ENCODE measurements at places on chromosomes 16 and 17.

GRCh38 chr16:283033-283805, at the start of gene PDIA2:
TSS of gene PDIA2 (plus strand) at chr16:283164. CDS start at chr16:283170, 6 bp downstream.
- no peak for DNase-seq

DNA sequence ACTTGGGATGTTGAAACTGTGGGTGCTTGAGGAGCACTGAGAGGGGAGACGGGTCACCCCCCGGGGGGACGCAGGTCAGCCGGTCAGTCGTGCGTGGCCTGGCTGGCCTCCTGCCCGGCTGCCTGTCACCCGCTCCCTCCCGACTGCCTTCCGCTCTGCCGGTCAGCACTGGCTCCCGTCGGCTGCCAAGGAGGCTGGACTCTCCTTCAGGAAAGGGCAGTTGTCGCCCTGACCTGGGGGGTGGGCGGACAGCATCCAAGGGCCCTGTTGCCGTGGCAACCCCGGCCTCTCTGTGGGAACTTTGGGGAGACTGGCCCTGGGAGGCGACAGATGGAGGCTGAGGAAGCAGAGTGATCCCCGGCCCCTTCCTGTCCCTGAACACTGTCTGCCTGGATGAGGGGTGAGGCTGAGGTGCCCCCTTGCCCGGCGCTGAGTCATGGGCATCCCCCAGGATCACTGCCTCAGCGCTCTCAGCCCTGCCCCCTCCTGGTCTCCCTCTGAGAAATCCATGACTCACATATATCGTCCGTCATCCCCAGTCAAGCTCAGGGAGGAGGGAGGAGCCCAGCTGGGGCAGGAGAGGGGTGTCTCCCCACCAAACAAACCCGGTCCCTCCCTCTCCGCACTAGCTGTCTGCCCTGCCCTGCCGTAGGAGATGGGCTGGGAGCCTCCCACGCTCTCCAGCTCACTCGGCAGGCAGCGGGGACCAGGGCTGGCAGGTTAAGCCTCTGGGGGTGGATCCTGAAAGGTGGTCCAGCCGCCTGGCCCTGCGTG, at the start of gene ADGRG1:
Gene ADGRG1 (plus strand): TSS at position 623 of the 774 bp plus-strand sequence. CDS start 21,658 bp downstream, outside the sequence.
- DNase-seq, result peak; percentile 82

GRCh38 chr17:77425791-77426641, 285.2 kb downstream of the SEC14L1 start:
- DNase-seq, result no peak

GRCh38 chr17:44334727-44335126, 10.1 kb upstream of the SLC25A39 start:
- DNase-seq, result peak; percentile 51

GRCh38 chr17:49969795-49970389, 902 bp downstream of the DLX4 start:
- DNase-seq, result no peak

GRCh38 chr16:2428784-2429033, 538 bp upstream of the CCNF start:
- DNase-seq, result no peak

- DNase-seq, result peak; percentile 45
Measured at GRCh38 chr17:64739316-64740058, 77.4 kb upstream of the SMURF2 start.

GRCh38 chr17:57294629-57295501, 38.5 kb downstream of the MSI2 start:
- no peak for DNase-seq

DNA sequence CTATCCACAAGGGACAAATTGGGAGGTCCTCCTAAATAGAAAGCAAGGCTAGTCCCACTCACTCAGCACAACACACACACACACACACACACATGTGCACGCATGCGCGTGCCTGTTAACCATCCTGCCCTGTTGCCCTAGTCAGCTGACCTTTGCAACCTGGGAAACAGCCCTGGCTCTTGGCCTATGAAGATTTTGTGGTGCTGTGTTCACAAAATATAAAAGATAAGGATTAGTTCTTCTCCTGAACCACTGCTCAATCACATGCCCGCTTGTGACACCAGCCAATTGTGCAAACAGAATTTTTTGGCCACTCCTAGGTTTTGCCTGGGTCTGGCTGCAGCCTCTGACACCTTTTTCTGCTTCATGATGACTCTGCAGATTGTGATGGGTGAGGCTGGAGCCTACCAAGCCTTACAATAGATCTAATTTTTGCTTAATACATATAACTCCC, 3.3 kb upstream of the CES1 start:
- DNase-seq, result no peak

DNA sequence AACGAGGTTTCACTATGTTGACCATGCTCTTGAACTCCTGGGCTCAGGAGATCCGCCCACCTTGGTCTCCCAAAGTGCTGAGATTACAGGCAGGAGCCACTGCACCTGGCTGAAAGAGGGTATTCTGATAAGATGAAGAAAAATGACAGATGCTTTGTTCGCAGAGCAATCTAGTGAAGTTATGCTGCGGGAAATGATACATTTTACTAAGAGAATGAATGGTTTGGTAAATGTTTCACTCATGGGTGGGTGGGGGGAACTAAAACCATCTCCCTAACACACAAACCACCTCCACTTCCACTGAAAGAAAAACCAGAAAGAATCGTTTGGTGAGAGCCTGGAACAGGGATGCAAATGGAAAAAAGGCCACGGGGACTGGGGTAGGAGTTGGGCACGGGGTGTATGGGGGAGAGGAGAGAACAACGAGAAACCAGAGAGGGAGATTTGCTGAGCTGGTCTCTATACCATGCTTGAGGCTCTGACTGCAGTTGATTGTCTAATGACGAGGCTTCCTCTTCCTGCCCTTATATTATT, 19.0 kb upstream of the XYLT2 start:
- no peak for DNase-seq

DNA sequence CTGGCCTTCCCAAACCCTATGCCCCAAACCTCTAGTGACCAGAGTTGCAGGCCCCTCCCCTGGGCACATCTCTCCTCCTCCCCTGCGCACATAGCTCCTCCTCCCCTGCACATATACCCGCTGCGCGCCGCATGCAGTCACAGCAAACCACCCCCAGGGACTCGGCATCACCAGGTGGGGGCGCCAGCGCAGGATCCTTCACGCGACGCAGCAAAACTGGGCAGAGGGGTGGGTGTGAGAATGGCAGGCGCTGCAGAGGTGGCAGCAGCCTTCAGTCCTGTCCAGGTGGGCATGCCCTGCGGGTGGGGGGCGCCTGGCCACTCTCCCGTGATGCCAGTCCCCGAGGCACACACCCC, 5.6 kb downstream of the CORO6 start:
- DNase-seq, result peak; percentile 89

DNA sequence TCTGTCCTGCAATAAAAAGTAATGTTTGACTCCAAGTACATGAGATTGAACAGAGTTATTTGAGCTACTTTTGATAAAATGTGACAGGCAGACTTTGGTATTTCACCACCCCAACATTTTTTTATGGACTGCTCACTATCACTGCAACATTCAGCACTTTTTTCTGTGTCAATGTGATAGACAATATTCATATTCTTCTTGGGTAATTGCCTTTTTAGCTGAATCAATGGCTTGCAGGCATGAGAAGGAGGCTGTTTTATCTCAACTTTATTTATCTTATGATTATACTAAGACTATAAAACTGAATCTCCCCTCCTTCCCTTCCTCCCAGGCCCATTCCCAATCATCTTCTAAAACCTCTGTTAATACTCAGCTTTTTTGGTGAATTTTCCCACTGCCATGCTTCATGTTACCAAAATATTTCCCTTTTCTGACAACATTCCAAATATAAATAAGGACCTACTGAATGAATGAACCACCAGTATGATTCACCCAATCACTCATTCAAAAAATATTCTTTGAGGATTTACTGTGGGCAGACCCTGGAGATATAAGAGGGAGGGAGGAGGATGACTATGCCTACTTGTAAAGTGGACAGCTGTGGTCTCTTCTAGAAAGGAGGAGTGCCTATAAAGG, 67.6 kb downstream of the CDH13 start:
- DNase-seq, result no peak

GRCh38 chr16:20326321-20326720, 992 bp downstream of the GP2 start:
- DNase-seq, result no peak

DNA sequence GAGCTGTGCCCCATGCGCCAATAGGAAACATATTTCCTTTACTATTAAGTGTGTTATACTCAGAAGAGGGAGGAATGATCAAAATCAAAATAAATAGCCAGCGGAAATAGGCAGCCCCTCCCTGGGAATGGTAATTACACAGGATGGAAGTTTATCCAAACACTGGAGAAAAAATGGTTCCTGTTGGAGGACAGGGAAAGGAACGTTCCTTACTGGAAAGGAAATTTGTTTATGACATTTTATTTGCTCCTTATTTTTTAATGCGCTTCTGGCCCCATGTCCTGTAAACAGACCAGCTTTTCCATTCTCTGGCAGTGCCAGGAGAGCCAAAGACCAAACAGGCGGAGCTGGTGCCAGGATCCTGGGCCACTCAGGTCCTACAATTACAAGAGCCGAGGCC, 273.7 kb downstream of the SOX9 start:
- no peak for DNase-seq

GRCh38 chr17:66417300-66417719, 114.9 kb downstream of the PRKCA start:
- no peak for DNase-seq

- no peak for DNase-seq
Measured at GRCh38 chr16:48541108-48541786, 68.7 kb downstream of the N4BP1 start.

GRCh38 chr17:64488301-64488700, 8.6 kb downstream of the POLG2 start:
- no peak for DNase-seq

- DNase-seq, result no peak
Measured at GRCh38 chr16:24535827-24536226, 3.5 kb upstream of the RBBP6 start.

DNA sequence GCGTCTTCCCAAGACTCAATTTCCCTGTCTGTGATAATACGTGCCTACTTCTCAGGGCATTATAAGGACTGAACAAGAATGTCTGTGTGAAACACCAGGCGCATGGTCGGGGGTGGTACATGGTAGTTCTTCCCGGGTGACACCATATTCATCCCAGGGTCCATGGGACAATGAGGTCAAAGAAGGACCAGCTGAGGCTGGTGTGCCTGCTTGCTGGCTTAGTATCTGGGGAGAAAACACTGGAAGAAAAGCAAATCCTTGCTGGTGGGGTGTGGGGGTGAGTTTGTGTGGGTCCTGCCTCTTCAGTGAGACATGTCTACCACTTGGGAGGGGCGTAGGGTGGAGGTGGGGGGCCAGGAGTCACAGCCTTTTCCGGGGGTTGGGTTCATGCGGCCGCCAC, 174.2 kb downstream of the RAB11FIP4 start:
- no peak for DNase-seq

- no peak for DNase-seq
Measured at GRCh38 chr16:89564476-89565255, 4.2 kb downstream of the RPL13 start.

DNA sequence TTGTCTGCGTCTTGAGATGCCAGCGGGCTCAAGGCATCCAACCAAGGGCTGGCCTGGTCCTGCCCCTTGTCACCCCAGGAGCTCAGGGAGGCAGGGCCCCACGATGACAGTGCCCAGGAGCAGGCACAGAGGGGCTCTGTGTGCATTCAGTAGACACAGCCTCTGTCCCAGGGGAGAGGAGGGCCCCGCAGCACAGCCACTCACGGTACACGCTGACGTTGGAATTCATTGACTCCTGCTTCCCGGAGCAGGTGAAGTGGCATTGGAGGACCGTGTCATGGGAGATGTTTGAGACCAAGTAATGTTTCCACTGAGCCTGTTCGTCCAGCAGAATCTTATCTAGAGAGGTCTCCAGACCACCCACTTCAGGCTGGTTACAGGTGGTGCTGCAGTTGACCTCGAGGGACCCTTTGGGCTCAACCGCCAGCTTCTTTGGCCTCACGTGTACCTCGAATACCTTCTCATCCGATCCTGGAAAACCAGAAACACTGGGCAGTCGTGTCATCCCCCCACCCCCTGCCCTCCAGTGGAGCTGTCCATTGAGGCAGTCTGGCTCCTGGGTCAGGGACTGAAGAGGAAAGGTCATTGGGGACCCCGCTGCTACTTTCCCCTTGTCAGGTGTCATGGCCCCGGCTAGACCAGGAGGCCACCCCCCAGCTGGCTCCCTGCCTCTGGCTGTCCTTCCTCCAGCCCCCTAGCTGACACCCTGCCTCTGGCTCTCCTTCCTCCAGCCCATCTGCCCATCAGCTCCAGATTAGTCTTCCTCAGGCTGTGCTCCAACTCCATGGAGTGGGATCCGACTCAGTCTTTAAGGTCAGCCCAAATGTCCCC, 7.0 kb downstream of the PRR29 start:
- peak; percentile 59 for DNase-seq

DNA sequence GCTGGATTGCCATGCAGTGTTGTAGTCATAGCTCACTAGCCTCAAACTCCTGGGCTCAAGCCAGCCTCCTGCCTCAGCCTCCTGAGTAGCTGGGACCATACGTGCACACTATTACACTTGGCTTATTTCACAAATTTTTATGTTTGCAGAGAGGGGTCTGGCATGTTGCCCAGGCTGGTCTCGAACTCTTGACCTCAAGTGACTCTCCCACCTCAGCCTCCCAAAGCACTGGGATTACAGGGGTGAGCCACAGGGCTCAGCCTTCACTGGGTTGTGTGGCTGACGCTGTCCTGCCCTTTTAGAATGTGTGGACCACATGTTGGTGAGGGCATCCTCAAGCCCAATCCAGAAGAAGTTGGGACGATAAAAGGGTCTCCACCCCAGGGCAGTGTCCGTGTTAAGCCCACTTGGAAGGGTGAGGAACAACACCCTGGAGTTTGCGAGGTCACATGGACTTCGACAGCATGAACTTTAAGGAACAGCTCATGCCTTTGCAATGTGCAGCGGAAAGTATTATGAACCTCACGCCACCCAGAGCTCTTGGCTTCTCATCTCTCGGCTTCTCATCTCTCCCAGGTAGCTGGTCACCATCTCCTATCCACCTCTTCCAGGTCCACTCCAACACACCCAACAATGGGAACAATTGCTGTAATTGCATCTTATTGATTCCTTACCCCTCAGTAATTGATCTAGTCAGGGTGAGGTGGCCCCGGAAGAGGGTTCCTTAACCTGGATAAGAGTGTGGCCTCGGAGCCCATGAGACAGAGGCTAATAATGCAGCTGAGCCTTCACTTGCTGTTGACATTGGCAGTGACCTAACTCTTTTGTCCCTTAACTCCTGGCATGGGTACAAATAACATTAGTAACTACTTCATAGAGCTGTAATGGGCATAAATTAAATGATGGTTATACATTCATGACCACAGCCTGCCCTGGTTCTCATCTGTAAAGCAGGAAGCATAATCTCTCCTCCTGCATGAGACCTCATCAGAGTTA, 6.7 kb downstream of the FOXL1 start:
- no peak for DNase-seq
